Suppressor macrophage treated with lipopolysaccharide for 1 hour (primary cell): ENCODE measurements at places on chromosomes 2 and 18.

DNA sequence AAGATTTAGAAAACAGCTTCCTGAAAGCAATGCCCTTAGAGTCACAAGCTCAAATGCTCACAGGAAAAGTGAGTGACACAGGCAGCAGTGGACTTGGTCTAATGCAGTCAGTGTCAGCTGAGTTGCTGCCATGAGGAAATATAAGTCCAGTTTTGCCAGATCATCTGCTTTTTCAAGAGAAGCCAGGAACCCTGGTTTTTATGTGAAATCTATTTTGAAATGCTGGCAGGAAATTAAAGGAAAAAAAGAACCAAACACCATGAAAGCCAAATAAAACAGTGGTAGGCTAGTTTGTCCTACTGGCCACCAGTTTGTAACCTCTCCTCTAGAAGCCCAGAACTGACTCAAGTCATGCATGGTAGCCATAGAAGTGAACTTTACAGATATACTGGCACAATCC is 109.2 kb downstream of the THADA start:
- peak; percentile 84 for DNase-seq

DNA sequence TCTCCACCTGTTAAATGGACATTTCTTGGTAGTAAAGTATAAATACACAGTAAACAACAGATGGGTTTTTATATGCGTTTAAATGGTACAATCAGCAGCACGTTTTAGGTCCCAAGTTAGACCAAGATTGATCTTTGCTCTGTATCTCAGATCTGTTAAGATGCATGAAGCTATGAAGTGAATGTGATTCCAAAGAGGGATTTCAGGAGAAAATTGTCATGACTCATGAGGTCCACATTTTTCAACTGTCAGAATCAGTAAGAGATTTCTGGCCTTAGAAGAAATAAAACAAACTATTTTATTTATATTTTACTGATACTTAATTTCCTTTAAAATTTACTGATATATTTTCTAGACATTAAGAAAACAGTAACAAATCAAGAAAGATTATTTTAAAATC is 142.7 kb downstream of the EML6 start:
- DNase-seq = no peak

DNA sequence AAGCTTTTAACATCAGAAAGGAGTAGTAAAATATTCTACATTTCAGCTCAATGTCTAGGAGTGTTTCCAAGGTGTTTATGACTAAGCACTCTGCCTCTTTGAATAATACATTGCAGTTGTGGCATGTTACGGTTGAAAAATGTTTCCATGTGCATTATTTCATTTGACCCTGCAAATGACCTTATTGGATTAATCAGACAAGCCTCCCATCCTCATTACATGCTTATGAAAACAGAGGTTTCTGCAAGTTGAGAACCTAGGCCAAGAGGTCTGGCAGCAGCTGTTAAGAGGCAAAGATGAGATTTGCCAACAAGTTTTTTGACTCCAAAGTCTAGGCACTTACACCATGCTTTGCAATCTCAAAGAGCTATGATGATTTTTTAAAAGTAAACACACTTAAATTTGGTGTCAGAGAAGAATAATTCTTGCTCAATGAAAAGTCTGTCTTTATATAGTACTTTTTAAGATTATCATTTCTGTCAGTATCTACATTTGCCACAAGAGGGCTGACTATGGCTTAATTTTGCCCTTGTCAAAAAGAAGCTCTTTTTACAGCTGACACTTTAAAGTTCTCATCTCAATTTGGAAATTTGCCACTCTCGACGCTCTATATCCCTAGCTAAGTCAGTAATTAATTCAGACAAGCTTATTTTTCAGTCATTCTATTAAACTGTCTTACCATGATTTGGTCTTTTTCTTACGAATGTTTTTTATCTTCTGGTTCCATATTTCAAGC is 260.6 kb downstream of the PAX3 start:
- DNase-seq = no peak

DNA sequence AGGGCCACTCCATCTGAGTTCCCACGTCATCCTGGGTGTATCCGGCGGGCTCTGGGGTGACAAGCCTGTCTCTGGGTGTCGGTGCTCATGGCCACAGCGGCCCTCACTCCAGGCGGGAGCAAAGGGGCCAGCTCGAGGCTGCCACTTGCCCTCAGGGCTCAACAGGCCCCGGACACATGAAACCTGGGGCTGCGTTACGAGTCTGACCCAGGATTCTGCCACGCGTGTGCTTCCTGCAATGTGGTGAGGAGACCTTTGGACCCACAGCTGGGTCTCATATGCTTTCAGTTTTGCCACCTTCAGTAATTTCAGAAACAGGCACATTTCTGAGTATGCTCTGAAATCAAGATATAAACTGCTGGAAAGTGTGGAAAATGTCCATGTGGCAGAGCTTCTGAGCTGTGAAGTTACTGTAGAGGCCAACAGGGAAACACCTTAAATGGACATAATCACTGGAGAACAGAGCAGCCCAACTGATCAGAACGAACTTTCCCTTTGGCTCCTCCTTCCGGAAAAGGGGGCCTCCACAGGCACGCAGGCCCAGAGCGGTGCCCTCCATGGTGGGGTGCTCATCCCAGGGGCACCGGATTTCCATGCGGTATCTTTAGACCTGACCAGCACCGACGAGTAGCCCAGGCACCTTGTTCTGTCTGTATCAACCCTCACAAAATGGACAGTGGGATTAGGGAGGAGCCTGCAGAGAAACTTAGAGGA is 14.1 kb downstream of the PER2 start:
- no peak for DNase-seq

DNA sequence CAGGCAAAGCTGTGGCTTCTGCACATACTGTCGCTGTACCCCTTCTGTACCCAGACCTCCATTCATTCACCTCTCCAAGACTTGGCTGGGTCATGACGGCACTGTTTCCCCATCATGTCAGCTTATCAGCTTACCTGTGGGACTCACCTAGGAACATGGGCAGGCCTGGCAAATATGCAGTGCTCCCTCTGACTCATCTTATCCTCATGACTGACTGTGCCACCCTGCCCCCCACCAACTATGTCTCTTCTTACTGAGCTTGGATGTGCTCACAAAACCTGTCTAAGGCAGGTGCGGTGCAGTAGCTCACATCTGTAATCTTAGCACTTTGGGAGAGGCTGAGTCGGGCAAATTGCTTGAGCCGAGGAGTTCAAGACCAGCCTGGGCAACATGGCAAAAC is 152.4 kb downstream of the MGAT5 start:
- no peak for DNase-seq

DNA sequence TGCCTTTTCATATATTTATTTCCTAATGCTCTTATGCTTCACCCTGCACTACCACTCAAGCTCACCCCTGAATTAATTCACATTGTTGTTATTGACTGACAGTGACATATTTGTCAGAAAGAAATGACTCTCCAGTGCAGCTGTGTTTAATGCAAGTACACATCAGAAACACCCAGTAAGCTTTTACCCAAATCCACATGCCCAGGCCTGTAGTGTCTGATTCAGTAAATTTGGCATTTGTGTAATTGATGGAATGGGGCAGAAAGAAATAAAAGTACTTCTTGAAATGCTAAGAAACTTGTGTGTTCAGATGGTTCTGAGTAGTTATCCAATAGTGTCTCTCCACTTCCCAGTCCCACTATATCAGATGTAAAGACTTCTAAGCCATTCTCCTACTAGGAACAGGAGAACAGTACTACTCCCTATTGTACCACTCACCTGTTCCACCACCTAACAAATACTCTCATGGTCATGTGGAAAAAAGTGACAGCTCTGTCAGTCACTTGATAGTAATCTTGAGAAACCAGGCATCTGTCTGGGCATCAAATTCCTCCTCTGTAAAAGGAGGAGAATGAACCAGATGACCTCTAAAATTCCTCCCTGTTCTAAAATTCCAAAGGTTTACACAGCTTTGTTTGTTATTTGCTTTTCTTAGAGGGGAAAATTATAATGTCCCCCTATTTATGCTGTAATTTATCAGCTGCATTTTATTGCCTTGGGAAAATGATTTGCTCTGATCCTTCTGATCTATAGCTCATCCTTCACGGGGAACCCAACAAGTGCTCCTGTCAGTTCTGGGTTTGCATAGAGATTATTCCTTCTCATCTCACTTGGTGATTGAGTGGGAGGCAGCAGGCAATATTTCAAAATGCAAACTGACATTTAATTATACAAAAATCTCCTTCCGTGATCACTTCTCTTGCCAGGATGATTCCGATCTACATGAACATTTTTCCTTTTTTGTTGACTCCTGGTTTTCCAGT is 70.9 kb downstream of the ZNF385B start:
- DNase-seq = no peak
